ENCODE measurements at places on chromosomes 4 and X.

- H3K4me3 ChIP-seq: peak overlapping the region; percentile 67
- peaks cover 54% of the 10 kb centered on the region for H3K4me1 ChIP-seq
- H3K27ac ChIP-seq: no peak overlapping the region
- no peak for DNase-seq
- peaks cover 70% of the 10 kb centered on the region for H3K27me3 ChIP-seq
- no peaks in the 10 kb centered on the region for H3K36me3 ChIP-seq
Measured at GRCh38 chr4:13545394-13545808, 1.1 kb upstream of the NKX3-2 start.

DNA sequence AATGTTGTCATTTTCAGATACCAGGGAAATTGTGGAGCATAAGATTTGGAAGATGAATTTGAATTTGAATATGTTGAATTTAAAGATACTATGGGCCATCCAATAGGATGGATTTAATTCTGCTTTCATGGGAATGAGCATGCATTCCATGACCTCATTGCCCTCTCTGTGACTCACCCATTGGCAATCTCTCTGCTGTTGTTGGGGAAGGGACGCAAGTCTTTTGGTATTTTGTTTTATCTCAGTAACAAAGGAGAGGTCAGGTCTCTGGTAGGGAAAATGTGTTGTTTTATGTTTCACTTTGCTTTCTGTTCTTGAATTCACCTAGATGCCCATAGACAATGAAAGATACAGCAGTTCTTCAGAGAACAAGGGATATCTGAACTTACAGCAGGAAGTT lies 42.1 kb upstream of the MAGEA4 start:
- no peak overlapping the region for H3K4me3 ChIP-seq
- H3K4me1 ChIP-seq: no peaks in the 10 kb centered on the region
- H3K27me3 ChIP-seq: no peaks in the 10 kb centered on the region
- no peaks in the 10 kb centered on the region for H3K36me3 ChIP-seq
- no peak for DNase-seq
- H3K27ac ChIP-seq: no peak overlapping the region

DNA sequence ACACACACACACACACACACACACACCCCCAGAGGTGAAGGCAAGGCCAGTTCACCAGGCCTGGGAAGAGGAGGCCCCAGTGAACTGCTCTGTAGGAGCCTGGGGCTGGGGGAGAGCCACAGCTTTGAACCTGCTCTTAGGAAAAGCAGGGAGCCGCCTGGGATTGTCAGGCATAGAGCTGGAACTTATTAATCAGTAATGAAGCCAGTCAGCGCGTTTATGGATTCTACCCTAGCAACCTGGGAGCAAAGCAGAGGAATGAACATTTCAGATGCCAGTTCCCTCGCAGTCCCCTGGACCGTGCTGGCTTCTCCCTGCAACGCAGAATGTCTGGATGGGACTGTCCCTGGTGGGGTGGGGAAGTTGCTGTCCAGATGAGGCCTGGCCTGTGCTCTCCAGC lies 45.3 kb upstream of the DDX3X start:
- H3K36me3 ChIP-seq: no peaks in the 10 kb centered on the region
- H3K4me3 ChIP-seq: no peak overlapping the region
- no peaks in the 10 kb centered on the region for H3K4me1 ChIP-seq
- DNase-seq: no peak
- no peak overlapping the region for H3K27ac ChIP-seq

DNA sequence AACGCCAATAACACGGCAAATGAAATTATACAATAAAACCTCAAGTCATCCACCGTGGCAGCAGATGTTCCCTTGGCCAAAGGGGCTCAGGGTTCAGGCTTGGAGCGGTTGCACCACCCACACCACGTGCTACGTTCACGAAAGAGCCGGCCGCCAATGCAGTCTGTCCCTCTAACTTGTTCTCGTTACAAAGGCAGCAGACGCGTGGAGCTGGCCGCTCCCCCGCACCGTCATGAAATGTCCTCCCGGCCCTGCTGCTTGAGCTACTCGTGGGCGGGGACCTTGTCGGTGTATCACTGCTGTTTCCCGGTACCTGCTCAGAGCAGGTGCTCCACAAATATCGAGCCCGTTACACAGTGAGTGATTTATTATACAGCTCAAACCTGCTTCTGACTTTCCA lies 36.4 kb upstream of the MAN2B2 start:
- H3K4me1 ChIP-seq: no peaks in the 10 kb centered on the region
- no peak overlapping the region for H3K27ac ChIP-seq
- H3K4me3 ChIP-seq: no peak overlapping the region

- H3K27ac ChIP-seq: no peak overlapping the region
- no peaks in the 10 kb centered on the region for H3K27me3 ChIP-seq
- H3K36me3 ChIP-seq: no peaks in the 10 kb centered on the region
- no peak overlapping the region for H3K4me3 ChIP-seq
- DNase-seq: no peak
- peaks cover 2% of the 10 kb centered on the region for H3K4me1 ChIP-seq
Measured at GRCh38 chr4:2424581-2424980, 5.8 kb downstream of the CFAP99 start.

DNA sequence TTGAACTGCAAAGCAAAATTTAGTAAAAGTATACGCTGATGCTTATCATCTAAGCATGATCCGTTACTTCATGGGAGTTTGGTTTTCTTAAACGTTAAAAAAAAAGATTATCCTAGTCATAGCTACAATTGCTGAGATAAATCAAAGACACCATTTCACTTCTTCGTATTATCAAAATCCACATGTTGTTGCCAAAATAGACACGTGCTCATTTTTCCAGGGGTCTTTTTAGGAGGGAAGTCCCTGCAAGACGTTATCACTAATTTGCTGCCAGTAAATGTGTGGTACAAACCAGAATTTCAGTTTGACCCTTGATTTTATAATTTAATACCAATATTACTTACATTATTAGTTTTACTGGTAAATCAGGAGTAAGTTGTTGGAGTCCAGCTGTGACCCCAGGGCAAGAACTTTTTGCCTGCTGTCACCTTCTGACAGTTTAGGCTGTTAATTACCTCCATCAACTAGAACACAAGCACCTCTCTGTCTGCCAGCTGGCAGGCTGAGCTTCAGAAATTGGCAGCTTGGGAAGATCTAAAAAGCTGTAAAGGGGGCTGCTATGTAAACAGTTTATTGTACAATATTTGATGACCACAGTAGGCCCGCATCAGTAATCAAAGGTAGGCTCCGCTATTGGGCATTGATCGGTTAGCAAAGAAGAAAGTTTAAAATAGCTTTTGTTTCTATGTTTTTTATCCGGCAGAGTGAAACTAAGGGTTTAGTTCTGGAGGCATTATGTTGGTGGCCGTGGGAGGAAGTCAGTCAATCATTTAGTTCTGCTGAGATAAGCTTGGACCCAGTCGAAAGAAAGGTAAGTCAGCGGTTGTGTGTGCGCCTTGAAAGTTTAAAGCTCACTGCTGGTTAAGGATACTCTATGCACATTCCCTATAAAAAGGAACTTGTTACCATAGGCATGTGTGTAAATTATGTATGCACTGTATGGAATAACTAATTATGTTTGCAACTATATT lies 196.4 kb downstream of the FBXO8 start:
- no peak for DNase-seq
- H3K27me3 ChIP-seq: no peaks in the 10 kb centered on the region
- no peak overlapping the region for H3K27ac ChIP-seq
- H3K4me3 ChIP-seq: no peak overlapping the region
- no peaks in the 10 kb centered on the region for H3K36me3 ChIP-seq

GRCh38 chr4:169099771-169100180 lies 89.7 kb upstream of the CBR4 start:
- H3K4me1 ChIP-seq: peaks cover 13% of the 10 kb centered on the region
- no peak overlapping the region for H3K27ac ChIP-seq
- no peaks in the 10 kb centered on the region for H3K36me3 ChIP-seq
- H3K27me3 ChIP-seq: no peaks in the 10 kb centered on the region
- DNase-seq: no peak
- H3K4me3 ChIP-seq: no peak overlapping the region

- no peaks in the 10 kb centered on the region for H3K36me3 ChIP-seq
- H3K4me1 ChIP-seq: no peaks in the 10 kb centered on the region
- peak; percentile 28 for DNase-seq
Measured at GRCh38 chrX:97728215-97728614, 844.5 kb downstream of the RPA4 start.

GRCh38 chr4:37365888-37366287 lies 121.3 kb downstream of the NWD2 start:
- no peaks in the 10 kb centered on the region for H3K36me3 ChIP-seq
- H3K4me1 ChIP-seq: no peaks in the 10 kb centered on the region
- H3K27me3 ChIP-seq: no peaks in the 10 kb centered on the region

- H3K27me3 ChIP-seq: no peaks in the 10 kb centered on the region
- no peak overlapping the region for H3K4me3 ChIP-seq
- no peak overlapping the region for H3K27ac ChIP-seq
- no peaks in the 10 kb centered on the region for H3K4me1 ChIP-seq
- H3K36me3 ChIP-seq: no peaks in the 10 kb centered on the region
- DNase-seq: no peak
Measured at GRCh38 chr4:33628296-33628695, 2616.0 kb downstream of the ARAP2 start.

DNA sequence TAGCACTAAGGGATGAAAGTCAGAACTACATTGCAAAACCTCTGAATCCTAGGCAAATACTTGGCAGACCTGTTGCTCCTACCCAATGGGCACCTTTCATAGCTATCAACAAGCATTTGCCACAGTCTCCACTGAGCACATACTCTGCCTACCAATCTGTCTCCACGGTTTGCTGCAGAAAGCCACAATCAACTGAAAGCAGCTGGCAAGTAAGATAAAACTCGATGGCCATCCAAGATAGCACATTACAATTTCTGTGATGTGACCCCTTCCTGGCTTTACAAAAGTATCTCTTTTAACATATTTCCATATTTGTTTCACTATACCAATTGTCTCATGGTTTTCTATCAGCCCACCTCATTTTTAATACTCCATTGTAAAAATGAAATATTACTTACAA lies 1060.5 kb upstream of the INTU start:
- H3K4me3 ChIP-seq: no peak overlapping the region
- H3K27ac ChIP-seq: no peak overlapping the region
- no peaks in the 10 kb centered on the region for H3K27me3 ChIP-seq
- no peaks in the 10 kb centered on the region for H3K4me1 ChIP-seq

DNA sequence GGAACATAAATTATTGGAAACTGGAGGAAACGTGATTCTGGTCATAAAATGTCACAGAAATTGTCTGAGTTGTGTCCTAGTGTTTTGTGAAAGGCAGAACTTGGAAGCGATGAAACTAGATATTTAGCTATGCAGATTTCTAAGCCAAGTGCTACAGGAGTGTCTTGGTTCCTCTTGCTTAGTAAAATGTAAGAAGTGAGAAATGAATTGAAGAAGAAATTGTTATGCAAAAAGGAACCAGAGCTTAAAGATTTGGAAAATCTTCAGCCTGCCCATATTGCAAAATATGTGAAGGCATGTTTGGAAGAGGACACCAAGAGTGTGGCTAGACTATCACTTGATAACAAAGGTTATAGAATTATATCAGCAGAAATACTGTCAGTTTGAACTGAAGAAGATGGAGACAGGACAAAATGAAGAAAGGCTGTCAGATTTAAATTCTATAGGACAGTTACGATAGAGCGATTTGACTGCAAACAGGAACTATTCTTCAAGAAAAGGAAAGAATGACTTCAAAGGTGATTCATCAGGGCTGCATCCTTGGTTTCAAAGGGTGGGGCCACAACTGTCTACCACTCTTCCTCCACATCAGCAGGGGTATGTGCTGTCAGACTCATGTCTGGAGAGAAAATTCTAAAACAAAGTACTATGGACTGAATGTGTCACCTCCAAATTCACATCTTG lies 9.4 kb upstream of the CDS1 start:
- no peak overlapping the region for H3K4me3 ChIP-seq
- no peaks in the 10 kb centered on the region for H3K4me1 ChIP-seq
- H3K27me3 ChIP-seq: no peaks in the 10 kb centered on the region

DNA sequence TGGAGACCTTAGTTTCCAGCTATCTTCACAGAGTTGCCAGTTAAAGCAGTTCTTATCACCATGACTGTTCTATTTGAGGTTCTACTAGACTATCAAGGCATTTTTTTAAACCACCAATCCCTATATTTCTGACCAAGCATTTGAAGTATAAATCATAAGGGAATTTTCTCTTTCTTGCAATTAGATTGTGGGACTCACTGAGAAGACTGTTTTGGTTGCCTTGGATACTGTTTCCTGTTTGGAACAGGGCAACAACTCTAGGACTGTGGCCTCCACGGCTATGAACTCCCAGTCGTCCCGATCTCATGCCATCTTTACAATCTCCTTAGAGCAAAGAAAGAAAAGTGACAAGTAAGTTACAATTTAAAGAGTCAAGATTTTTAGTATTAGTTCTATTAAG lies 11.8 kb downstream of the KIF4A start:
- no peaks in the 10 kb centered on the region for H3K4me1 ChIP-seq
- H3K36me3 ChIP-seq: no peaks in the 10 kb centered on the region
- H3K27me3 ChIP-seq: no peaks in the 10 kb centered on the region
- H3K27ac ChIP-seq: no peak overlapping the region
- no peak for DNase-seq

DNA sequence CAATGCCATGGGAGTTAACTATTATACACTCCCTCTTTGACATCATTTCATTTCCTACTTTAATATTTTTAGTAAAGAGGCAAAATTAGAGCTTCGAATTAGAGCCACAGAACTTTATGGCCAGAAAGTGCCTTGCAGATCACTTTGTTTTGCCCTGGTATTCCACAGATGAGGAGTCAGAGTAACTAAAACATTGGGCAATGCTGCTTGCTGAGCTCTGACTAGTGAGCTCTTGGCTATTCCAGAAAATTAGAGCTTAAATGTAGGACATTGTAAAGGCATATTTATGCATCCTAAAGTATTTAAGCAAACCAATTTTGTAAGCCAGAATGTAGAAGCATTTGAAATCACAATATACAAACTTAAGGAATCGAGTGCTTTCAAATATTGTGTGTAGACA lies 6.3 kb upstream of the ZNF827 start:
- no peaks in the 10 kb centered on the region for H3K4me1 ChIP-seq
- no peaks in the 10 kb centered on the region for H3K36me3 ChIP-seq

DNA sequence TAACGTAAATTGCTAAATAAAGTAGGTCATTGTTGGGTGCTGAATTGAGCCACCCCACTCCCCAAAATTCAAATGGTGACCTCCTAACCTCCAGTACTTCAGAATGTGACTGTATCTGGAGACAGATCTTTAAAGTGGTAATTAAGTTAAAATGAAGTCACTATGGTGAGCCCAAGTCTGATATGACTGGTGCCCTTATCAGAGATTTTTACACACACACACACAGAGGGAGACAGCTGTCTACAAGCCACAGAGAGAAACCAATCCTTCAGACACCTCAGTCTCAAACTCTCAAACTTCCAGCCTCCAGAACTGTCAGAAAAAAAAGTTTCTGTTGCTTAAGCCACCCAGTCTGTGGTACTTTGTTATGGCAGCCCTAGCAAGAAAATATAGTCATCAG lies 879.2 kb upstream of the INTU start:
- no peak overlapping the region for H3K27ac ChIP-seq
- H3K27me3 ChIP-seq: no peaks in the 10 kb centered on the region
- no peak for DNase-seq
- H3K4me1 ChIP-seq: no peaks in the 10 kb centered on the region

DNA sequence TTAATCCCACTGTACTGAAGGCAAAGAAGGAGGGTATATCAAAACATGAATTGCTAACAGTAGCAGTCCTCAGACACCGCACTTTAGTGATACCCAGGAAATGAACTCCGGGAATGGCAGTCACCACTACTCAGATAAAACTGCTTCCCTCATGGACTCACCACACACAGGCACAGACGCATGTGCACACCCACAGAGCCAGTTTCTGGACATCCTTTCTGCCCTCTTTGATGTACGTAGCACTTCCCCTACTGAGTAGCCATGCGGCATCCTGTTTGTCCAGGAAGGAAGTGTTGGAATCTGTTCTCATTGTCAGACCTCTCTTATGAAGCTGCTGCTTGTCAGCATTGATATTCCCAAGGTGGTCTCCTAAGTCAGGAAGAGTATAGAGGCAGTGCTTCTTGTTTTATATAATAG lies 95.7 kb downstream of the DCLK2 start:
- no peaks in the 10 kb centered on the region for H3K27me3 ChIP-seq
- H3K4me3 ChIP-seq: no peak overlapping the region
- no peak for DNase-seq
- H3K4me1 ChIP-seq: peaks cover 12% of the 10 kb centered on the region
- peak overlapping the region; percentile 63 for H3K27ac ChIP-seq
